ENCODE measurements at places on chromosomes 3 and 15.

GRCh38 chr15:63597038-63597790 is at the start of gene FBXL22:
Gene FBXL22 (plus strand): TSS chr15:63597387. CDS start chr15:63597393, 6 bp downstream.
- peak; percentile 58 for DNase-seq

DNA sequence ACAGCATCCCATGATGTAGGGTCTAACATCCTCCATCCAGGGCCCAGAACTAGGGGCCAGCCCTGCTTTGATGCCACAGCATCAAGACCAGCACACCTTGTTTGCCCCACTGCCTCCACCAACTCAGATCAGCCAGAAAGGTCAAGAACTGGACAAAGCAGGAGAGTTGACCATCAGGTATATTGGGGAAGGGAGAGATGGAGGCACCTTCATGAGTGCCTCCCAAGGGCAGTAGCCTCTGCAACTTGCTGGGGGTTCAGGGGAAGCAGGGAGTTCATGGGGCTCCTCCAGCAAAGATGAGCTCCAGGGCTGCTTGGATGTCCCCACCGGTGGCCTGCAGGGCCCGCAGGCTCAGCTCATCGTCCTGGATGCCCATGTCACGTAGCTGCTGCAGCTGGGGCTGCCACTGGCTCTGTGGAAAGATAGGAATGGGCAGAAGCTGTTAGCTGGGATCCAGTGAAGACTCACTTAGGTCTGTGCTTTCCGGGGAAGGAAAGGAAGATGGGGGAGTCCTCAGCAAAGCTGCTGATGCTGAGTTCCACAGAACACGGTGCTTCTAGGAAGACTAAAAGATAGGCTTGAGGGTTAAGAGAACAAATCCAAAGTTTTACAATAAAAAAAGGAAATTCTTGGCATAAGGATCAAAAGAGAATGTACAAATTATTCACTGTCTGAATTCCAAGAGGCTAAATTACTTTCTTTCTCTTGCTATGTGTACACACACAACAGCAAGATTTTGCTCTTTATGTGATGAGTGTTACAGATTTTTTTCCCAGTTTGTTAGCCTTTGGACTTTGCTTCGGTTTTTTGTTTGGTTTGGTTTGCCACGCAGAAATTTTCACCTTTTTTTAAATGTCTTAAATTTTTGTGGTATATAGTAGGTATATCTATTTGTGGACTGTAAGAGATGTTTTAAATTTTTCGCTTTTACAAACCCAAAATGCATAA is 12.3 kb upstream of the SEMA7A start:
- DNase-seq: no peak

GRCh38 chr3:128878556-128879124 is 780 bp upstream of the ACAD9 start:
- DNase-seq: no peak

DNA sequence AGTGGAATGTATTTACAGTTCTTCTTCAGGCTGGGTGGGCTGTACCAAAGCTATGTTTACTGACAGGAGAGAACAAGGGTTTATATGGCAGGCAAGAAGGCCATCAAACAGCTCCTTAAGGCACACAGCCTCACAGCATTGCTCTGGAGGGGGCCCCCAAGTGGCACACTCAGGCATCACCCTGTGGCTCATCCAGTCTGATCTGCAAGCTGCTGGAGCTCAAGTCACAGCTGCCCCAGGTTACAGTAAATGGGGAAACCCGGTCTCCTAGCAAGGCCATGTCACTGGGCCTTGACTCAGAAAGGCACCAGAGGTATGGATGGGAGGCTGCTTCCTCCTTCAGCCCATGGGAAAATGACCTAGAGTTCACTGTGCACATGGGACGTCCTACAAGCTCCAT is 67.5 kb downstream of the TFG start:
- peak; percentile 82 for DNase-seq

DNA sequence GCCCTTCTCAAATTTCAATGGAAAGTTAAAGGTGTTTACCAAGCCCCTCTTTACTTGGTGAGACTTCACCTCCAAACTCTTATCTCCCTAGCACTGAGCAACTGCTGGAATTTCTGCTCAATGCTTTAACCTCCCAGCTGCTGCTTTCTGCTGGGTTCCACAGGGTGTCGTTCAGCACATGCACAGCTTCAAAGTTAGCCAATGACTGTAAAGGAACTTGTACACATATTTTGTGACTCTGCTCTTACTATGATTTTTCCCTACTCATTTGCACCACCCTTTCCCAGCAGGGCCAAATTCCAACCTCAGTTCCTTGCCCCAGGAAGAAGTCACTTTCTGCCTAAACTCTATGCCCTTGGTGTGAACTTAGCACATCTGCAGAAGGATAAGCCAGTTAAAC is 89.7 kb downstream of the ULK4 start:
- DNase-seq: no peak

GRCh38 chr3:143963946-143964345 is 7.7 kb upstream of the DIPK2A start:
- DNase-seq: no peak

- no peak for DNase-seq
Observed at GRCh38 chr3:188673646-188674186, 498.1 kb upstream of the TPRG1 start.

- DNase-seq: no peak
Observed at GRCh38 chr15:62316413-62317060, 151.5 kb upstream of the C2CD4B start.

DNA sequence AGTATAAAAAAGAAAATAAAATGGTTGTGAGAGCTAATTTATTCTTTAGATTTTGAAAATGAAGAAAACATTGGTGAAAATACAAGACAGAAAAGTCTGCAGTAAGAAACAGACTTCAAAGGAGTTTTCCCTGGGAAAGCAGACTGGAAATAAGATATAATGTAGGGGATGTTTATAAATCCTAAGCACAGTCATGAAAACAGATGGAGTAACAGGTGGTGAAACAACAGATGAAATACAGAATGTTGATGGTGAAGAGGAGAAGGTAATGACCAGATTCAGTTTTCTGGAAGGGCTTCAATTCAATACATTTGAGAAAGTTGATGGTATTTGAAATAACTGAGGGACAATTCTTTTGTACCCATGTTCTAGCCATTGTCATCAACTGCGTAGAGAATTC is 353.9 kb downstream of the CHL1 start:
- no peak for DNase-seq

DNA sequence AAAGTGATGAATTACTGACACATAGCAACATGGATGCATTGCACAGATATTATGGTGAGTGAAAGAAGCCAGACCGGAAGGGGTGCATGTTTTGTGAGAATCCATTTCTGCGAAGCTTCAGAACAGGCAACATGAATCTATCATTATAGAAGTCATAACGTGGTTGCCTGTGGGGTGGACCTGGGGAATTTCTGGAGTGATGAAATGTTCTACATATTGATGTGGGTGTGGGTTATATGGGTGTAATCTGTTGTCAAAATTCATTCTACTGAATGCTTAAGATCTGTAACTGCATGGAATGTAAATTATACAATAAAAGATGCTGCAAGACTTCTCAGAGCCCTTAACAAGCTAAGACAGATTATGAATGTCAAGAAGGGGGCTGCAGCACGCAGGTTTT is 25.2 kb upstream of the TSPAN3 start:
- DNase-seq: no peak

DNA sequence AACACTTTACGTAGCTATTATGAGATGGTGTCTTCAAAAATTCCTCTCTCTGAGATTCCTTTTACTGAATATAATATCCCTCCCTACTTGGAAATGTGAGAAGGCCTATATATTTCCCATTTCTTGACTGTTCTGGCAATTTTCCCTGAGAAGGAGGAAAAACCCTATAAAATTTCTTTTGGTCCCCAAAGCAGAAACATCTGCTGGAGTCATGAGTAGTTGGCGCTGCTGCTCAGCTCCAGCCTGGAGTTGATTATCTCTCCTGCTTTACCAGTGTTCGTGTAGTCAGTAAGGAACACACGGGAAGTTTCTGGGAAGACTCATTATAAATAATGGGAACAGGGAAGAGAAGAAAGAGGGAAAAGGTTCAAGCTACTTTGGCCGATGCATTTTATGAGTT is 680.1 kb downstream of the EPHA3 start:
- DNase-seq: no peak

Data from endodermal cell (in vitro differentiated cells).